ENCODE measurements at places on chromosomes 1 and 21.
A peak's percentile ranks its signal among the peaks of the same experiment; 100 is the strongest.

DNA sequence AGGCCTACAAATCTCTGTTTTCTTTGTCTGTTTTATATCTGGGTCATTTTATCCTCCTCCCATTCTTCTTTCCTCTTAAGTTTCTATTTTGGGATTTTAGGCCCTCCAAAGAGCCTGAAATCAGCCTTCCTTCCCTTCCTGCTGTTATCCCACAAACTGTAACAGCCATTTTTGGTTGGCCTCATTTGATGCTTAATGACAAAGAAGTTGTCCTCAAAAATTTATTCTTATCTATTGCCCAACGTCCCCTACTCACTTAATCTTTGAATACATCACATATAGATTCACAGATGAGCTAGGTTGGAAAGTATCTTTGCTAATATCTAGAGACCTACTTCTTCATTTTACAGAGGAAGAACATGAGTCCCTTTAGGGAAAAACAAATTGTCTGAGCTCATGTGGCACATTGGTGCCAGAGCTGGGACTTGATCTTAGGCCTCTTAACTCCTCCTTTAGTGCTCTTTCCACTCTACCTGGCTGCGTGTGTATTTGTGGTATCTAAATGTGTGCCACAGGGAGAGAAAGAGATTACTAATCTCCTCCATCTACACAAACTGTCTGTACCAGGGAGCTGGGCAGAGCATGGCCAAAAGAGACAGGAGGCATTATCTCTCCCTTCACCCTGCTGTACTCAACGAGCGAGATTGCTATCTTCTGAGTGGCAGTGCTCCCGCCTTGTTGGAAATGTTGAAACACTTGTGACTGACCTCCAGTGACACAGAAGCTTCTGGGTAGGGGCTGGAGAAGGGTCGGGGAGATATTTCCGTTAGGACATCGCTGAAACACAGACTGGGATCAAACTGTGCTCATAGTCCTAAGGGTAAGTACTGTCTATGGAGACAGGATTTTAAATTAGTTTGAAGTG, 30.1 kb downstream of the RHEX start:
- peak; percentile 34 for DNase-seq

- DNase-seq = no peak
Observed at GRCh38 chr21:33121715-33122475, 52.0 kb downstream of the OLIG1 start.

GRCh38 chr1:170240409-170240808, 94.7 kb downstream of the NTMT2 start:
- no peak for DNase-seq

DNA sequence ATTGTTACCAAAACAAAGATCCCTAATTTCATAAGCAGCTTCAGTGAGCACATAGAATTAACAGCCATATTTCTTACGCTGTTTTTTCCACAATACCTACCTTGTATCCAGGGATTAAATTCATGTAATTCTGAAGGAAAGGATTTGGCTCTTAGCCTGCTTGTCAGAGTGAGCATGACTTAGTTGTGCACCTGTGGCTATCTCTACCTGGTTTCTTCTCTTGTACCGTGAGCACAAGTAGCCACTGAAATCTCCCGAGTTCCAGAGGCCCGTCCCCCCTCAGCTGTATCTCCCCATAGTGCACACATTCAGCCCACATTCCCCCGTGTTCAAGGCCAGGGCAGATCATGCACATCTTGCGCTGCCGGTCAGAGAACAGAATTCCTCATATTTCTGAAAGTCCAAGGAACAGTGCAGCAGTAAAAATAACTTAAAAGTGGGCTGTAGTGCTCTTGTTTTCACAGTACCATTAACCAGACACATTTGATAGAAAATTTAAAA, 2.3 kb downstream of the TENT5C start:
- no peak for DNase-seq

DNA sequence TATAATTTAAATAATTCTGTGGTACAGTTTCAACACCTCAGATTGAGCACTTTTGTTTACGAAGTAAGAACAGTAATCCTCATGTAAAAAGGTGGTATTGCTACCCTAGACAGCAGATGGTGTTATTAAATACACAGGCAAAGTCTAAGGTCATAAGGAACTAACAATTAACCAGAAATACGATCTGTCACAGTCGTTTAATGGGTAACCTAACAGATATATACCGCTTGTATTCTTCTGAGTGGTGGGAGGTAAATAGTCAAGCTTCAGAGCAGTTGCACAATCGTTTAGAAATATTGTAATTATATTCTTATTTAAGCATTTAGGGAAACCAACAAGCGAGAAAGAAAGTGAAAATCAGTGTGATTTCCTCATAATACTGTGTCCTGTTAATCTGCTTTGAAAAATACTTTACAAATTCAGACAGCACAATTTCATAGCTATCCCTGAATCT, 9.8 kb upstream of the IRF2BP2 start:
- no peak for DNase-seq

- no peak for DNase-seq
Observed at GRCh38 chr1:209405183-209405814, 178.2 kb upstream of the CAMK1G start.

GRCh38 chr1:151976858-151977257, 16.8 kb downstream of the S100A10 start:
- no peak for DNase-seq

DNA sequence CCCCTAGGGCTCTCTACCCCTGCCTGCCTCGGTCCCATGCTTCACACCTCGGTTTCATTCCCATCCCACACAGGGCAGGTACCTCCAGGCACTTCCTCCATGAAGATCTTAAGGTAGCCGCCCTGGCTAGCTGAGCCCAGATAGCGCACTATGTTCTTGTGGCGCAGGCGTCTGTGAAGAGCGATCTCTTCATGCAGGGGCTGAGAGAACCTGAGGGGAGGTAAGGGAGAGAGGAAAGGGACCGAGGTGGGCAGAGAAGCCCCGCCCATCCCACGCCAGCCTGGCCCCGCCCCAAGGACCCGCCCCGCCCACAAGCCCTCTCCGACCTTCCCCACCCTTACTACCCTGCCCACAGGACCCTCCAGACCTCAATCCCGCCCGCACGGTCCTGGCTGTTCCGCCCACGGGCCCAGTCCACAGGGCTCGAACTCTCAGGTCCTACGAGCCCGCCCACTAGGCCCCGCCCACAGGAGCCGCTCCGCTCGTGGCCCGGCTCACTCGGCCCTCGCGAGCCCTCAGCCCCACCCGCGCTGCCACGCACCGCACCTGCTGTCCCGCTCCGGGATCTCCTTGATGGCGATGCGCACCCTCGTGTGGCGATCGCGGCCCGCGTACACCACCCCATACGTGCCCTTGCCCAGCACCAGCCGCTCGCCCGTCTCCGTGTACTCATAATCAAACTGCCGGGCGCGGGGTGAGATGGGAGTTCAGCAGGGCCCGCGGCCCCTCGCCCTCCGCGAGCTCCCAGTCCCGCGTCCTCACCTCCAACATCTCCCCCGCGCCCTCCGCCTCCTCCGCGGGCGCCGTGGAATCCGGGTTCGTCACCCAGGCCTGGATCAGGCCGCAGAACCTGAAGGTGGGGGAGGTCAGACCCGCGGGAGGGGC, 6.4 kb downstream of the MAP3K6 start:
- DNase-seq = no peak

DNA sequence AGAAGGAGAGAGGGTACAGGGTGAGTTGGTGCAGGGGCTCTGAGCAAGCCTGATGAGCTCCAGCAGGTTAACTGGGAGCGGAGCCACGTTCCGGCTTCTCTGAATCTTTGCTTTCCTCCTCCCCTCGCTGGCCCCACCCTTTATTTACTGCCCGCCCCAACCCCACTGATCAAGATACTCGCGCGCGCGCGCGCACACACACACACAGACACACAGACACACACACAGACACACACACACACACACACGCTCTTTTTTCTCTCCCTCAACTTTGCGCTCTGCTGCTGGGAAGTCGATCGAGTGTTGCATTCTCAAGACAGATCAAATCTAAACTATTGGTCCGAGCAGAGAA, at the start of gene GRIK1:
TSS of gene GRIK1 (minus strand) at position 73 of the 352 bp plus-strand sequence.
- DNase-seq = no peak

GRCh38 chr1:21896026-21896425, 41.1 kb downstream of the HSPG2 start:
- no peak for DNase-seq

- peak; percentile 20 for DNase-seq
Observed at GRCh38 chr1:157932069-157932468, 61.4 kb upstream of the KIRREL1 start.

GRCh38 chr21:42395905-42396651, at the start of gene TMPRSS3:
TSS of gene TMPRSS3 (minus strand) at chr21:42396052. CDS start at chr21:42395417, 635 bp downstream.
- DNase-seq = no peak

DNA sequence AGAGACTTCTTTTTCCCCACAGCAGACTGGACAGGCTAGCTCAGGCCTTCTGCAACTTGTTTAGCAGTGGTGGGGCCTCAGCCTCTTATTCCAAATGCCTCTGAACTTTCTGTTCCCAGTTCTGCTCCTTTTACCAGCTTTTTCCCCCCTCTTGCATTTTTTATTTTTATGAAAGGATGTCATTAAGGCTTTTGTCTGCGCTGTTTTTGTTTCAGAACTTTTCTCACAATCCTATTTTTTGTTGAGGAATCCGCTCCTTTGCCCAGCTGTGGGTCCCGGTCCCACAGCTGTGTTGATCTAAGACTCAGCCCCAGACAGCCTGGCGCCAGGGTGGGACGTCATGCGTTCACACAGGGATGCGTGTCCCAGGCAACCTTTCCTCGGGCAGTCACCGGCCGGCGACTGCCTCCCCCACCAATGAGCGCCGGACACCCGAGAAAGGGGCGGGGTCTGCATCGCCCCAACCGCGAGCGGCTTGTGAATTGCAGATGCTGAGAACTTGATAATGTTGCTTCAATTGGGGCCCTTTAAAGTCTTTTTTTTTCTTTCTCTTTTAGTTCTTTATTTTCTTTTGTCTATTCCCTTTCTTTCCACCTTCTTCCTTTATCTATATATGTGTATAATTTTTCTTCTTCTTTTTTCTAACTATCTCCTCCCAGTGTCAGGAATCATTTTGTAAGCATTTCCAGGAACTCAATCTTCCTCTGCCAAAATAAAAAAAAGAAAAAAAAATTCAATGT, 3.0 kb upstream of the ID3 start:
- no peak for DNase-seq

GRCh38 chr1:96236156-96236739, 485.3 kb upstream of the PTBP2 start:
- peak; percentile 49 for DNase-seq

DNA sequence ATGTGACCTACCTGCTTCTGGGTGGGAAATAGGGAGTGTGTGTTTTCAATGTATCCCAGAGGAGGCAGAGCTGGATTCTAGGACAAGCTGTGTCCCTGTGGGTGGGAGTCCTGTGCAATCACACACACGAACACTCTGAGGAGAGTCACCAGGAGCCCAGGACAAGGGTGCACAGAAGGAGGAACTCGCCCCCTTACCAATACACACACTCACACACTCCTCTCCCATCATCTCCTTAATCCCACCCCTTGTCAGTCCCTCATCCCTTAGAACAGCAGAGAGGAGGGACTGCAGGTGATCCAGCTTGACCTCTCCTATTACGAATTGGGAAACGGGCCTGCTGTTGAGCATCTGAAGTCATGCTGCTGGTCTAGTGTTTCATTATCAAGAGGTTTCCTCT, 8.5 kb upstream of the MYBPHL start:
- DNase-seq = no peak

DNA sequence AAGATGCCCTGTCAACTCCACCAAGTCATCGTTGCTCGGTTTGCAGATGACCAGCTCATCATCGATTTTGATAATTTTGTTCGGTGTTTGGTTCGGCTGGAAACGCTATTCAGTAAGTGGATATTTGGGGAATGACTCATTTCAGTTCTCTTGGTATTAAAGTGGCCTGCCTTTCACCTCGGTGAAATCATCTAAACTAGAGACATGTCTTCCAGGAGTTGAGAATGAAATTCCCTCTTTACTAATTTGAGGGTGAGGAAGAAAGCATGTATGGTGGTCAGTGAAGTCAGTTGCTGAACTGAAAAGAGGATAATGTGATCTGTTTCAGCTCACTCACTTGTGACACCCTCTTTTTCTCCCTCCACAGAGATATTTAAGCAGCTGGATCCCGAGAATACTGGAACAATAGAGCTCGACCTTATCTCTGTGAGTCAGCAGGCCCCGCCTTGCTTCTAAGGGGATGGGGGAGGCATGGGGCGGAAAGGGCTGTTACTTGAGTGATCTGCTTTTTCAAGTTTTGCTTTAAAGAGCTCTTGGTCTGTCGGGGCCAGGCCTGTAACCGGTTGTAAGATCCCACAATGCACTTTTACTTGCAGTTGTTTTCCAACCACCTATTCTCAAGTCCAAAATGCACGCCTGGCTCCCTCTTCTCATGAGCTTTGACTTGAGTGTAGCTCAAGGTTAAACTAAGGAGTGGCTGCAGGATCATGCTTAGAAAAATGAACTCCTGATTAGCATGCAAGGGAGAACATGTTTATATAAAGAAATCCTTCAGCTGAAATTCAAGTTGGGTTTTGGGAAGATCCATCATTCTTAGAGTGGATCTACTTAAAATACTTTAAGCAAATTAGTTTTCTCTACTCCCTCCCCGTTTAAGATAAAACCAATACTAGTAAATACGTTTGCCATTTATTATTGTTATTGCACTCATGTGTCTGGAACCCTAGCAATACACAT, 59.8 kb downstream of the CAPN2 start:
- DNase-seq = no peak

DNA sequence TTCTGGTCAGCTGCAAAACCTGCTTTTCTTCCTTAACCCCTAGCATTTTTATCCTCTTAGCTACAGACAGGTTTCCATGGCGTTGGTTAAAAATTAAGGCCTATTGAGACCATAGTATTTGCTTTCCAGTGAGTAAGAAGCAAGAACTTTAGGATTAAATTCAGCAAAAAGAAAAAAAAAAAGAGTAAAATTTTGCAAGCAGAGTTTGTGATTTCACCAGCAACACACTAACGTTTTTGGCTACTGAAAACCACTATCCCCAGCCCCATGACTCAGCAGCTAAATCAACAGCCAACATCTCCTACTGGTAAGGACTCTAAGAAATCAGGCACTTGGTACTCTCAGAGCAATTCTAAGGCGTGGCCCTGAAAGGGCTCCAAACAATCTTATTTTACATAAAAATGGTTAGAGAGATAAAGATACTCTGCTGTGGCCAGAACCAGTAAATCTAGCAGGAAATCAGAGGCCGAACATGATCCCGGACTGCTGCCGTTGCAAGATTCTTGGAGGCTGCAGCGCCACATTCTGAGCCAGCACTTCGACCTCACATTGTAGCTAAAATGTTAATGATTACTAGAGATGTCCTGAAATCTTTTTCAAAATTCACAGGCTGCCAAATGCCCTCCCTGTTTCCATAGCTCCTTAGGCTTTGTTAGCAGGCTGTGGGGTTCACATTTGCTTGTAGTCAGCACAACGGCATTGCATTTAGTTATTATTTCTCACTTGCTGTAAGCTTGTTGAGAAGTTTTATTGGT, 1.6 kb upstream of the ENO1 start:
- peak; percentile 89 for DNase-seq

- DNase-seq = no peak
Observed at GRCh38 chr1:170560681-170561285, 28.8 kb downstream of the GORAB start.

DNA sequence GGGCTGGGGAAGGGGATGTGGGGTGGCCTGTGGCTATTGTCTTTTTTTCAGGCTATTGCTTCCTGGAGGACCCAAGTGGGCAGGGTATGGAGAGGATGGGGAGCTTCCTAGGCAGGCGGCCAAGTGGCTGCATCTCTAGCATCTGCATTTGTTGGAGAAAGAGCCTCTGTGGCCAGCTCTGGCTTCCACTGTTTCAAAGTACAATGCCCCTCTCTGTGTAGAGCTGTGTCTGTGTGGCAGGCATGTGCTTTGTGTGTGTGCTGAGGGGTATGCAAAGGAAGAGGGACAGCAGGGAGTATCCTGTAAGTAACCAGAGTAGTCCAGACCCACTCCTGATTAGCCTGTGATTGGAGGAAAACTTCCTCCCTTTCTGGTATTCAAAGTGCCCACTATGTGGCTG, 40.6 kb downstream of the KCNA2 start:
- DNase-seq = no peak

- DNase-seq = no peak
Observed at GRCh38 chr21:38178653-38179470, 77.9 kb upstream of the KCNJ15 start.
